ENCODE measurements at places on chromosomes 2 and 18.

DNA sequence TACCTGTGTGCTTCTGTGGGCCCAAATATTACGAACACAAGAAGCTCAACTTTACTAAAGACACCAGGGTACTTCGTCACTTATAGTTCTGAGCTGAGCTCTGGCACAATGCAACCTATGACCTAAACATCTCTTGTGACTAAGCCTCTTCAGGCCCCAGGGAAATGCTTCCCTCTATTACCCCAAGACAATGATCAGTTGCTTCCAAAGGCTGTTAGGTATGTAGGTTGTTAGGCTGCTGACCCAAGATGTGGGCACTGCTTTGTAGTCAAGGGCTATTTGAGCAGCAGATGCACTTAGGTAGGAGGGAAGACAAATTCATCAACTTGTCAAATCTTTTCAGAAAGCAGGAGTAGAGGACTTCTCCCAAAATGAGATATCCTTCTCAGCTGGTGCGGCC lies 640.1 kb downstream of the EPHA4 start:
- DNase-seq = no peak

- DNase-seq = no peak
Measured at GRCh38 chr2:33550206-33550605, 48.9 kb downstream of the FAM98A start.

DNA sequence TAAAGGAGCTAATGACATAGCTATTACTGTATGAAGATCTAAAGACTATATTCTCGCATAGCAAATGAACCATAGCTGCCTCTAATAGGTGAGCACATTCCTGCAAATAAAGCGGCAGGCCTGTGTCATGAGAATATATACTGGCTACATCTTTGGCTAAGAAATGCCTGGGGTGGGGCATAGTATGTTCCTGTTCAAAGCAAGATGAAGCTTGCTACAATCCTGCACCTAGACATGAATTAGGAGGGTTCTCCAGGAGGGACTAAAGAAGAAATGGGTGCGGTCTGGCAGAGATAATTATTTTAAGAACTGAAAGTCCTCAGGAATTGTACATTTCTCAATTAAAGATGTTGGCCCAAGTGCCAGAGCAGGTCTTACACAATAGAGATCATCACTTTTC lies 46.8 kb upstream of the PLA2R1 start:
- no peak for DNase-seq

DNA sequence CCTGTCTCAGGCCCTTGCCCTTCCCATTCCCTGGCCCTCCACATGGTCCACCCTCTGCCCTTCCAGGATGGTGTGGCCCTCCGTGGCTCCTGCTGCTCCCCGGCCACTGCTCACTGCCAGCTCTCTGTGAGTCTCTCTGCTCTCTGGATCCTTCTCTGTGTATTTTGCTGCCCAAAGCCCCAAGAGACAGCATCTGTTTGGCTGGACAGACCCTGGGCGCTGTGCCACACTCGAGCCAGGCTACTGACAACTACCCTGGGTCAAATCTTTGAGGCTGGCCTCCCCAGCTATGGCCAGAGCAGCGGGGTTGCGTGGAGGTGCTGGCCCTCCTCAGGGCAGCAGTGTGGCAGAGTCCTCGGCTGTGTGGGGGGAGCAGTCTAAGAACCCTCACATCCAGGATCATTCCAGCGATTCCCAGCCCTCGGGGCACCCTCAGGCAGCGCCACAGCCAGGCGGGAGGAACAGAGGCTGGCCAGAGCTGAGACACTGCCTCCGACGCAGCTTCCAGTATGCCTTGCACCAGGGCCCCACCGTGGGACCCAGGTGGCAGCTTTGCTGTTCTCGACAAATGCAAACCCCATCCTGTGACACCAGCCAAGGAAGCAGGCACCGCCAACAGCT lies 139.4 kb upstream of the GLI2 start:
- no peak for DNase-seq

DNA sequence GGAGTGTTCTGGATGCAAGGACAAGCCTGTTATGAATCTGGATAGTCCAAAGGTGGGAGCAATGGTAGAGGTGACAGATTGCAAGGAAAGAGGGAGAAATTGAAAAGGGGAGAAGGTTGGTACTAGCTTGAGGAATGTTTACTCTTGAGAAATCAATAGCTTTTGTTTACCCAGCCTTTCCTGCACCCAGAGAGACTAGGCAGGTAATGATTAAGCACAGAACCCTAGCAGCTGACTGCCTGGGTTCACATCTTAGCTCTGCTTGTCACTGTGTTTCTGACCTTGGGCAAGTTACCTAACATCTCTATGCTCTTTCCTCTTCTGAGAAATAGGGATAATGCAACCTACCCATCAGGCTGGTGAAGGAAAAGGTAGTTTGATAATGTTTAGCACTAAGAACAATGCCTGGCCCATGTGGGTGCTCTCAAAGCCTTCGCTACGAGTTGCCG lies 178.6 kb downstream of the MGAT5 start:
- no peak for DNase-seq

- DNase-seq = no peak
Measured at GRCh38 chr2:30464544-30465170, 17.6 kb downstream of the LCLAT1 start.

DNA sequence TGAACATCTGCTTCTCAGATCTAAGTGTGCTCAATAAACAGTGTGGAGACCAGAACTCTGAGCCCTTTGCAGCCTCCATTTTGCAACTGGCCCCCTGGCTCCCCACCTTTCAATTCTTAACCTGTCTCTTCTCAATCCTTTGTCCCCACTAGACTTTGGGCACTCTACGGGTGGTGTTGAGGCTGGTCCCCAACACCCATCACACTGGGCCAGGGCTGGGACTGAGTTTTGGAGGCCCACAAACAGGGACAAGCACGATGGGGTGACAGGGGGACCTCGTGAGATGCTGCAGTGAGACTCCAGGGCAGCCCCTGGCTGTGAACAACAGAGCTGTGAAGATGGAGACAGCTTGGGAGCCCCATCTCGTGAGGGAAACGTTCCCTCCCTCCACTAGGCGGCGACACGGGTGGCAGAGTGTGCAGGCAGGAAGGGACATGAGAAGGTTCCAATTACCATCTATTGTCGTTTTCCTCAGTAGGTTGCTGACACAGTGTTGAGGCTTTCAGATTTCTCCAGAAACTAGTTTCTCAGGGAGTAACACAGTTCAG lies 1.2 kb downstream of the ANKMY1 start:
- DNase-seq = peak; percentile 38

DNA sequence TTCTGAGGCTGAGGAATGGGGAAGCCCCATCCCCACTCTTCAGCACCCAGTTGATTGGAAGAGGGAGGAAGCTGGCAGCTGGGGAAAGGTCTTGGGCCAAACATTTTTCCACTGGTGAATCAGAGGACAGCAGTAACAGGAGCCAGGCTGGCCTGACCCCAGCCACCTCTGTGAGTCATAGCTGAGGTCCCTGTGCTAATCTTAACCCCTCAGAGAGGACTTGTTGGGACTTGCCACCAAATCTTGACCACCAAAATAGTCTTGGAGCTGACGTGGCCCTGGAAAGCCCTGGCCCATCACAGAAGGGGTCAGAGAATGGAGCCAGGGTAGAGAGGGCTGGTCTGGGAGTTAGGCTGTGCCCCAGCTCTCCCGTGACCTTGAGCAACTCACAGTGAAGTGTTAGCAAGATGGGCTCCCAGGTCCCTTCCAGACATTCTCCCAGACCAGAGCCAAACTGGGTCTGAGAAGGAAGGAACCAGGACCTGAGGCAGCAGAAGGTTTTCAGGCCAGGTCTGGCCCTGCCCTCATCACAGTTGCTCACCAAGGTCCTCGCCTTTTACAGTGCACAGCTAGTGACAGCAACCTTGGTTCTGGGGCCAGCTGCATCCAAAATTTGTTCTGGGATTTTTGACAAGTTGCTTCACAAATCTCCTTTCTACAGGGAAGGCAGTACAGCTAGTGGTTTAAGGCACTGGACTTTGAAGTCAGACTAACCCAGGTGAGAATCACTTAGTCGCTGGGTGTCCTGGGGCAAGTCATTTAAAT lies 266.6 kb downstream of the CYP26B1 start:
- DNase-seq = no peak
